Brain (organoid and tissue), 16 donors: ENCODE measurements at places on chromosomes 11 and 22.
A peak's percentile ranks its signal among the peaks of the same experiment; 100 is the strongest.

- no peak for DNase-seq
These were observed 70.2 kb upstream of the EED start for GRCh38 chr11:86174101-86175046.

- DNase-seq: peak; percentile 64
These were observed 7.5 kb upstream of the C11orf97 start for GRCh38 chr11:94504689-94505293.

DNA sequence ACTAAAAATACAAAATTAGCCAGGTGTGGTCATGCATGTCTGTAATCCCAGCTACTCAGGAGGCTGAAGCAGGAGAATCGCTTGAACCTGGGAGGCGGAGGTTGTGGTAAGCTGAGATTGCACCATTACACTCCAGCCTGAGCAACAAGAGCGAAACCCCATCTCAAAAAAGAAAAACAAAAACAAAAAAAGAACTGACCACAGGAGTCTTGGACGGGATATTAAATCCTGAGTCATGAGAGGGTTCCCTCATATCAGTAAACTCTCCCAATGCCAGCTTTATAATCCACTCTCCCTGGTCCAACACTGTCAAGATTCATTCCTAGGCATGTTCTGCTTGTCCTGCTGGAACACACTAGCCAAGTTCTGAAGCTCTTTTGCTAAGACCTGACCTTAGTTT, 61.5 kb upstream of the EP300 start:
- no peak for DNase-seq

DNA sequence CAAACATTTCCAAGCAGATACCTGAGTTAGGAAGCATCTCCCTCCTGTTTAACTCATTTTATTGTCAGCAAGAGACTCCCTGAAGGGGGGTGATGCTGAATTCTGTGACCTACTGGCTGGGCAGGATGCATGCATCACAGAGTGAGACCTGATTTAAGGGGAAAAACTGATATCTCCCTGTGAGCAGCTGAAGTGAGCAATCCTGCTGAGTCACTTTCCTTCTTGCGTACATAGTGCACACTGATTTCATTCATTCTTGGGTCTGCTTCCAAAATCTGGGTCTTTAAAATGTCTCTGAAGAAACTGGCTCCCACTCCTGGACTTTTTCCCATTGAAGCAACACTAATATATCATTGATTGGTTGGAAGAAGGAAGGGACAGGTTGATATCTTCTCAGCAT, 23.3 kb downstream of the P4HA3 start:
- DNase-seq: no peak

- DNase-seq: peak; percentile 36
These were observed 50.4 kb upstream of the SEPTIN5 start for GRCh38 chr22:19663821-19664355.

DNA sequence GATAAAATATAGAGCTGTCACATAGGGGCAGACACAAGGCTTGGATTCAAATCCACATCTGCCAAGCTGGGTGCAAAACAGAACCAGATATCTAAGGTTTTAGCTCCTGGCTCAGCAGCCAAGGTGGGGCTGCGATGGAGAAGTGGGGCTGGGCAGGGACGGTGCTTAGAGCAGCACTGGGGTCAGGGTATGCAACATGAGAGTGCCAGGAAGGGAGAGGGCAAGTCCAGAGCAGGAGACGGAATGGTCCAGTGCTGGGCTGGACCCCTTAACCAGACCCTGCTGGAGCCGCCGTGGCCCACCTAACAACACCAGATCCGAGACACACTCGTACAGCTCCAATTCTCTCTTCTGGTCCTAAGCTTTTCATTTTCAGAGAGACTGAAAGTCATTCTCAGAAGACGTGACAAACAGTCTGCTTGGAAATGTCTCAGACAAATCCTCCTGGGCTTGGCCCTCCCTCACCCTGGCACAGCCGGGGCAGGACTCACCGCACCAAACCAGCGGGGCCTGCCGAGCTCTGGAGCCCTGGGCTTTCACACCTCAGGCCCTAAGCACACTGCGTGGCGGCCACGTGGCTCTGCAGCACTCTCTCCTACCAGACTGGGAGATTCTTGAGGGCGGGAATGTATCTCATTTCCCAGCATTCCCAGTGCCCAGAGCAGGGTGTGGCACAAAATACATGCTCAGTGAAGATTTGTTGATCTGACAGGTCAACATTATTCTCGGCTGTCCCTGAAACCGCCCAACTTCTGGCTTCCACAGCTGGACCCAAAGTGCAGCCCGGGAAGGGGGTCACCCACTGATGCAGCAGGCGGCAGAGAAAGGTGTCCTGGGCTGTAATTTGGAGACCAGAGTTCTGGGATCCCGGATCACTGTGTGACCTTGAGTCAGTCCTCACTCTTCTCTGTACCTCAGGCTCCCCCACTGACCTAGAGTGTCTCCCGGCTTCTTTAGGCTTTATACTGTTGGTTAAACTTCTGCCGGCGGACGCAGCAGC, 11.6 kb downstream of the LRRC32 start:
- no peak for DNase-seq

DNA sequence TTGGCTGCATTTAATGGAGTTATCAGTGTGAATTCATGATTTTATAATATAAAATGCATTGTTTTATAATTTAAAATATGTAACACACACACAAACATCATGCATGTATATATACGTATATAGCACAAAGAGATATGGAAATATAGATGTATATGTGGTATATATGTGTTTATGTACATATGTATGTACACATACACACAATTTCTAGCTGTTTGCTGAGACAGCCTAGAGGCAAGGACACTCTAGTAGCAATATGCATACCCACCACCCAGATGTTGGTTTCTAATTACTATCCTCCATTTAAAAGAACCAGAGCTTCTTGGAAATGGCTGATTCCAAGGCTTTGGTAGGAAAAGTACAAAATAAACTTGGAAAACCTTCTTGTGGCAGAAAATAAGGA, 50.4 kb downstream of the RBFOX2 start:
- no peak for DNase-seq

- DNase-seq: no peak
These were observed 295.5 kb downstream of the ETS1 start for GRCh38 chr11:128291835-128292234.

DNA sequence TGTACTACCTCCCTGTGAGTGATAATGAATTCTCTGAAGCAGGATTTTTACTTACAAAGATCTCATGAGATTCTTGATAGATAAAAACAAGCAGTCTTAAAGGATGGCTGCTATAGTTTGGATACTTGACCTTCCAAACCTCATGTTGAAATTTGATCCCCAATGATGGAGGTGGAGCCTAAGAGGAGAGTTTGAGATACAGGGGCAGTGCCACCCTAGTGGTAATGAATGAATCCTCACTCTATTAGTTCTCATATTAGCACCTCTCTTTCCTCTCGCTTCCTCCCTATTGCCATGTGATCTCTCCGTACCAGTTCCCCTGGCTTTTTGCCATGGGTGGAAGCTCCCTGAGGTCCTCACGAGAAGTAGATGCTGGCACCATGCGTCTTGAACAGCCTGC, 37.9 kb upstream of the OR8B8 start:
- DNase-seq: no peak

- peak; percentile 89 for DNase-seq
These were observed 208.6 kb downstream of the DBX1 start for GRCh38 chr11:19951558-19952115.

GRCh38 chr22:30332994-30333706, 6.4 kb upstream of the TBC1D10A start:
- DNase-seq: no peak

GRCh38 chr11:11440144-11440543, 87.1 kb upstream of the CSNK2A3 start:
- no peak for DNase-seq

- no peak for DNase-seq
These were observed 25.7 kb downstream of the ELFN2 start for GRCh38 chr22:37401401-37402183.

DNA sequence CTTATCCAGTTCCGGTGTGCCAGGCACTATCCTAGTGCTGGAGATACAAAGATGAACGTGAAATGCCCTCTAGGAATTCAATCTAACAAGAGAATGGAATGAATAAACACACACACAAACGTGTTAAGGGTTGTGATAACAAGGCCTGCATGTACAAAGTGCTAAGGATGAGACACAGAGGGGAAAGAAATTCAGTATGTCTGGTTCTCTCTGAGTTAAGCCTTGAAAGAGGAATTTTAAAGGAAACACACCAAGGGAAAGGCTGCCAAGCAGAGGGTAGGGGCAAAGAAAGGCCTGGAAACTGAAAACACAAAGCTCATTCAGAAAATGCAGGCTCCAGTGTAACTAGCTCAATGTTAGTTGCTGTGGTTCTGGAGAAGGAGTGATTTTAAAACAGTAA, 4.2 kb downstream of the CHKA start:
- peak; percentile 48 for DNase-seq

- no peak for DNase-seq
These were observed 110.4 kb upstream of the POU2AF2 start for GRCh38 chr11:111135101-111135500.

GRCh38 chr11:28209906-28210305, 101.7 kb downstream of the METTL15 start:
- no peak for DNase-seq

DNA sequence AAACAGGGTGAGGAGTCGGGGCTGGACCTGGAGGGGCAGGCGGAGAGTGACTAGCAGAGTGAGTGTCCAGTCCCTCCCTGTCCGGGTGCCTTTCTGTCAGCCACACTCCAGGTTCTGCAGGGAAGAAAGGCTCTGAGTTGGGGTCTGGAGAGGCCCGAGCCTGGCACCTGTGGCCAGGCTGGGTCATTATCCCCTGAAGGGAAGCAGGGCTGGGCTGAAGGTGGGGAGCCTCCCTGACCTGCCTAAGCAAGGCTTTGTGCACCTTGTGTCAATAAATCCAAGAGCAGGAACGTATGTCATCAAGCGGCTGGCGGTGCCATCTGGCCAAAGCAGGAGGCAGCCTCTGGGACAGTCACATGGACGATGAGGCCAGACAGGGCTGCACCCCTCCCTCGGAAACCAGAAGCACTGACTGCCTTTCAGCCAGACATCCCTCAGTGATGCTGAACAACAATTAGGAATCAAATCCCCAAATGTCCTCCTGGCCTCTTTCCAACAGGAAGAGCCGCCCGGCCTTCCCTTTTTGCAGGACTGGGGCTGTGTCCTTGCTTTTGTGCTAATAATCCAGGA, 73.9 kb upstream of the FGF3 start:
- DNase-seq: peak; percentile 64

DNA sequence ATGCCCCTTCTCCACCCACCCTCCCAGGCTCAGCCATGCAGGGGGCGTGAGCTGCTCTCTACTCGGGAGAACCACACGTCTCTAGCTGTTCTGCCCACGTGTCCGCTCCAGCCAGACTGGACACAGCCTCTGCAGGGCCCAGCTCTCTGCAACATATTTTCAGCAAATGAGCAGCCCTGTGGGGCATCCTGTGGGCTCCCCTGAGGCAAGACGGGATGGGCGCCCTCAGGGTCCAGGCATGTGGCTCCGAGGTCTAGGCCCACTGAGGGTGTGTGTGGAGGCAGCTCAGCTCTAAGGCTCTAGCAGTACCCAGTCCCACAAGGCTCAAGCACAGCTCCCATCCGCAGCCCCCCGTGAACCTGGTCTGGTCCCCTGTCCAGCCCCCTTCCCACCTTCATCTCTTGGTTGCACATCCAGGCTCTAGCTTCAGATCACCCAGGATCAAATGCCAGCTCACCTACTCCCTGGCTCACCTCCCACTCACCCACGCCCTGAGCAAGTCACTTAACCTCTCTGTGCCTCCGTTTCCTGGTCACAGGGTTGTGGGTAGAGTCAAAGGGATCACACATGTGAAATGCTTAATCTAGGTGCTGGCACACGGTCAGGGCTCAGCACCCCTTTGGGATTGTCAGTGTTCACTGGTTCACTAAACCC, 57.8 kb upstream of the TCF20 start:
- no peak for DNase-seq

DNA sequence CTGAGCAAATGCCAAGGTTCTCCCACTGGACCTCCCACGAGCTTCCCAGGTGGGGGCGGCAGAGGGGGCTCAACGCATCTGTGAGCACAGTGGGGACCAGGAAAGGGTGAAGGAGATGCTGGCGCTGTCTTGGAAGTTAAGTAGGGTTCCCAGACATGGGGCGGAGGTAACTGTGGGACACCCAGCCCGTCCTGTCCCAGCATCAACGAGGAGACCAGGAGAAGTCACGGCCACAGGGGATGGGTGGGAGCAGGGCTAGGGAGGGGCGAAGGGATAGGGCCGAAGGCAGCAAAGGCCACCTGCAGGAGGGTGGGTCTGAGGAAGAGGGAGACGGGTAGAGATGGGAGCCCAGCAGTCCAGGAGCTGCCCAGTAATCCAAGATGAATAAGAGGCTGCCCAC, 70.4 kb downstream of the PHF21B start:
- DNase-seq: no peak

GRCh38 chr11:75339685-75340409, 11.6 kb downstream of the ARRB1 start:
- peak; percentile 72 for DNase-seq

GRCh38 chr22:23203452-23204124, 23.3 kb downstream of the BCR start:
- no peak for DNase-seq

DNA sequence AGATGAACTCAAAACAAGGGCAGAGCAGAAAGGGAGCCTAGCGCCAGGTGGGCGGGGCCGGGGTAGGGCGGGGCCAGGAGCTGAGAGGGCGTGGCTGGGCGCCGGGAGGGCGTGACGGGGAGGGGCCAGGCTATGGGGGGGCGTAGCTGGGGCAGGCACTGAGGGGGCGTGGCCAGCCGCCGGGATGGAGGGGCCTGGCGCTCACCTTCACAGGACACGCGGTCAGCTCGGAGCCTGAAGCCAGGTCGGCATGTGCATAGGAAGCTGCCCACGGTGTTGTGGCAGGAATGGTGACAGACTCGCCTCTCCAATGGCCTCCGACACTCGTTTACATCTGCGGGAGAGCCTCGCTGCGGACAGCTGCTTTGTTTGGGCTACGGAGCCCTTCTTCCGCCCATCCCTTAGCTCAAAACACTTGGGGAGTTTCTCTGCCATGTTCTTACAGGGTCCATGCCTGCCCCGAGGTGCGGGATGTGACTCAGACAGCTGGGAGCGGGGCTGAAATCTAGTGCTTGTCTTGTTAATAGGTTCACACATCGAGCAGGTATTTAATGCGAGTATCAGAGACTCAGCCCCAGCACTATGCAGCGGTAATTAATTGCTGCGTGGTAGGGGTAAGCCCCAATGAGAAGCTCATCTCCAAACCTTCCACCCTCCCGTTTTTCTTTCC, 13.4 kb downstream of the VWCE start:
- DNase-seq: peak; percentile 70

DNA sequence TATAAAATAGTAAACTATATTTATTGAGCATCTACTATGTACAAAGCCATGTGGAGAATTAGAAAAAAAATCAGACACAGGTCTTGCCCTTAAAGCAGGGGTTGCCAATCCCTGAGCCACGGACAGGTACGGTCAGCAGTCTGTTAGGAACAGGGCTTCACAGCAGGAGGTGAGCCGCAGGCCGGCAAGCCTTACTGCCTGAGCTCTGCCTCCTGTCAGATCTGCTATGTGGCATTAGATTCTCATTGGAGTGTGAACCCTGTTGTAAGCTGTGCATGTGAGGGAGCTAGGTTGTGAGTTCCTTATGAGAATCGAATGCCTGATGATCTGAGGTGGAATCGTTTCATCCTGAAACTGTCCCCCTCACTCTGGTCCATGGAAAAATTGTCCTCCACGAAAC, 2.1 kb upstream of the RAG2 start:
- no peak for DNase-seq

DNA sequence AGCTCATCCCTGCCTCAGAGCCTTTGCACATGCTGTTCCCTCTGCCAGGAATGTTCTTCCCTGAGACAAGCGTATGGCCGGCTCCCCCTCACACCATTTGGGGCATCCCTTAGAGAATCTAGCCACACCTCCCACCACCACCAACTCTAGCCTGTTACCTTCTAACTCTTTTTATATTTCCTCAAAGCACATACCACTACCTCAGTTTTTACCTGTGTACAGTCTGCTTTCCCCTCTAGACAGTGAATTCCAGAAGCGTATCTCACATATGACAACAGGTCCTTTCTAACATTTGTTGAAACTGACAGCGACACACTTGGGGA, 75.1 kb upstream of the ARFGAP3 start:
- DNase-seq: no peak
